NCI-H524 (cell line): ENCODE measurements at places on chromosomes 3 and 15.

DNA sequence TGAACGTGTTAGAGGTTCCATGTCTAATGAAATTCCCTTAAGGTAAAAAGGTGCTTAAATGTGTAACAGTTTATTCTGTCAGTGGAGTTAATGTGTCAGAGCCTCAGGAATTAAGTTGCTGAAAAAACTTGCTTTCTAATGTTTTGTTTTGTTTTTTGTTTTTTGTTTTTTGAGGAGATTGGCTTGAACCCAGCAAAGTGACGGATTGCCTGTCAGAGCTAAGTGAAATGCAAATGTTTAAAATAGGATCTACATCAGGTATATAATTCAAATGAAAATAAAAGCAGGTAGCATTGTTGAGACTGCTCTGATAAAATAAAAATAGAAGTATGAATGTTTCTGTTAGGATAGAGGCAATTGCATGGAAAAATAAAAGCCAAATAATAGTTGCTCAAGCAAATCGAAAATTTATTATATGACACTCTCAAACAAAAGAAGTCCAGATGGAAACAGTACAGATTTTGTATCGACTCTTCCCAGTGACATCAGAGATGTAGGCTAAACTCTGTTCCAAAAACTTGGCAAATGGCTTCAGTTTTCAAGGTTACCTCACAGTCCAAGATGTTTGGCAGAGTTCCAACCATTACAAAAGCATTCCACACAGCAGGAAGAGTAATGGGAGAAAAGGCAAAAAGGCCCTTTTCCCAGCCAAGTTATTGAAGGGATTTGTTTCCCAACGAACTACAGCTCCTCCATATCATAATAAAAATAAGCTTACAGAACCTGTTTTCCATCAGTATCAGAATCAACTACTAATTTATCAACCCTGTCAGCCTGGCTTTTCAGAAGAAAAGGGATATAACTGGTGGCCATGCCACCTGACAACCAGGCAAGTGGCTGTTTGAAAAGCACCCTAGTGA is 291.0 kb downstream of the TBL1XR1 start:
- DNase-seq, result no peak

DNA sequence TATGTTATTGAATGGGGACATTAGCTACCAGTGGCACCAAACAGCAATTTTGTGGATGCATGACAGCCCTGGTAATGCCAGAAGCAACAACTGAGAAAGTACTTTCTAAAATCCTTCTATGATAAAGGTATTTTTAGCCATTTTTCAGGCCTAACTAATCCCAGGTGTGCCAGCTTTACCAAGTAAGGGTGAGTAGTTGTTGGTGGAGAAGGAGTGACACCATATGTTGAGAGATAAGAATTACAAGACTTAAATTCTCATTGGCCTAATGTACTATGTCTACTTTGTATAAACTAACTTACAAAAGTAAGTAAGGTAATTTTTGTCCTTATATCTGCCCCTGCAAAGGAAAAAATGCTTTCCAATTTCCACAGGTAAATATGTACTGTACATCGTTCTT is 4.1 kb upstream of the COX17 start:
- peak; percentile 9 for DNase-seq

GRCh38 chr3:13343601-13344000 is 76.5 kb downstream of the NUP210 start:
- DNase-seq, result no peak

DNA sequence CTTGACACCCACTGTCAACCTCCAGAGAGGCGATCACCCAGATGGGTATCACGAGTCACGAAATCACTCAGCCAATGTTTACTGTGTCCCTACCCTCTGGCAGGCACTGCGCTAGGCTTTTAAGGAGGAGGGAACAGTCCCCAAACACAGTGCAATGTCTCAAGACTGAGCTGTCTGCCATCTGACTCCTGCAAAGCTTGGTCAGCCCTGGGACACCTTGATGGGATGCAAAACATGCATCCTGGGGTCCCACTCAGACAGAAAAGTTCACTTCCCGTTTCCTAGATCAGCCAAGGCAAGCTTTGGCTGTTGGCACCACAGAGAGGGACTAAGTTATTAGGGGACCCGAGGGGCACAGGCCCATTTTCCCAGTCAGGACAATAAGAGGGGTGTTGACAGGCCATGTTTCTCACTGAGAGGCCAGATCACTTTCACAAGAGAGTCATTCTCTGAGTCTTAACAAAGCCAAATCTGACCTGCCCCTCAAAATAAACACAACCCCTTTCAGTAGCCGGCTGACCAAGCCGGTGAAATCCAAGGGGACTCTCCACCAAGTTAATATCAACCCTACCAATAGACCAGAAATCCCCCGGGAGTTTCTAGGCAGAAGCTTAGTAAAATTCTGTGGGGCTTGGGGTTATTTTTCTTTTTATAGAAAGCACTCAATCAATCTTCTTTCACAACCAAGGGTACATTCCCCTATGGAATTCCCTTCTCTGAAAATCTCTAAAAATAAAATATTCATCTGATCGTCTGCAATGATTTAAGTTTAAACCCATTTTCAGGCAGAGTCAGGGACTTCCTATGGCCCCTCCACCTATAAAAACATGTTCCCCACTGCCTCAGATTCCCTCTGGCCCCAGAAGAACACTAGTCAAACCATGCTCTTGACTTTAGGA is 3.5 kb downstream of the RFTN1 start:
- DNase-seq, result no peak

- DNase-seq, result no peak
These were observed 163.1 kb downstream of the TUSC7 start for GRCh38 chr3:116872688-116873087.

- no peak for DNase-seq
These were observed 628 bp downstream of the PRRT3 start for GRCh38 chr3:9951598-9951961.
